Smooth muscle cell of trachea (primary cell): ENCODE measurements at places on chromosomes 6 and 20. TPM values are rescaled to one million over a fixed set of nuclear protein-coding genes. Genes with fewer than 3 reads are reported as not detected.

The SIRPG gene
- not detected in 2 replicates for total RNA-seq

The PAK5 gene
- under 0.01 TPM in 1 of 2 replicates, not detected in the other for total RNA-seq

The TPBG gene
- total RNA-seq: 69.0 and 71.4 TPM in 2 replicates

The L3MBTL1 gene
- total RNA-seq: 6.5 and 10.4 TPM in 2 replicates

The ZC3H12D gene
- total RNA-seq: 0.15 and 0.17 TPM in 2 replicates

The SLC22A3 gene
- 0.17 and 0.58 TPM in 2 replicates for total RNA-seq

The SMIM26 gene
- 52.9 and 93.4 TPM in 2 replicates for total RNA-seq

The CENPQ gene
- total RNA-seq: 3.5 and 7.1 TPM in 2 replicates

The WFDC12 gene
- not detected in 2 replicates for total RNA-seq

The UNC5CL gene
- under 0.01 and 0.15 TPM in 2 replicates for total RNA-seq

The TMEM244 gene
- not detected in 2 replicates for total RNA-seq

The TTBK1 gene
- under 0.01 TPM in 1 of 2 replicates, not detected in the other for total RNA-seq

The FHL5 gene
- not detected in 2 replicates for total RNA-seq

The C6orf118 gene
- total RNA-seq: not detected in 2 replicates

The PTCHD4 gene
- 0.15 and 3.5 TPM in 2 replicates for total RNA-seq

The MRAP2 gene
- total RNA-seq: 0.50 and 1.7 TPM in 2 replicates

The NSFL1C gene
- total RNA-seq: 19.8 and 35.3 TPM in 2 replicates

The TBXT gene
- not detected in 2 replicates for total RNA-seq

The GJA1 gene
- 120 and 124 TPM in 2 replicates for total RNA-seq

The TUBB1 gene
- total RNA-seq: not detected in 2 replicates

The SLC35F1 gene
- under 0.01 TPM in 1 of 2 replicates, not detected in the other for total RNA-seq

The CNR1 gene
- total RNA-seq: not detected in 2 replicates

The METTL24 gene
- total RNA-seq: 0.33 and 0.44 TPM in 2 replicates

The NKAIN2 gene
- total RNA-seq: not detected in 2 replicates

The LINC00237 gene
- not detected in 2 replicates for total RNA-seq

The DEFB119 gene
- not detected in 2 replicates for total RNA-seq

The CYP39A1 gene
- total RNA-seq: 1.3 and 1.7 TPM in 2 replicates

The KCNS1 gene
- 0.29 and 2.5 TPM in 2 replicates for total RNA-seq

The POU5F1 gene
- 0.33 TPM in 1 of 2 replicates, not detected in the other for total RNA-seq

The THBS2 gene
- total RNA-seq: 141 and 254 TPM in 2 replicates

The TASP1 gene
- total RNA-seq: 5.6 and 9.5 TPM in 2 replicates

The FGD2 gene
- not detected in 2 replicates for total RNA-seq

The SPDEF gene
- 0.15 TPM in 1 of 2 replicates, not detected in the other for total RNA-seq

The CHD6 gene
- total RNA-seq: 24.5 and 34.8 TPM in 2 replicates

The TFAP2D gene
- not detected in 2 replicates for total RNA-seq

The EIF2S2 gene
- total RNA-seq: 71.1 and 106 TPM in 2 replicates

The WASF1 gene
- total RNA-seq: 6.3 and 17.3 TPM in 2 replicates

The BTNL2 gene
- not detected in 2 replicates for total RNA-seq

The PLEKHG1 gene
- 4.5 and 6.3 TPM in 2 replicates for total RNA-seq

The DEFB115 gene
- total RNA-seq: not detected in 2 replicates

The IPCEF1 gene
- total RNA-seq: under 0.01 and 0.58 TPM in 2 replicates

The RNF39 gene
- total RNA-seq: under 0.01 TPM in 1 of 2 replicates, not detected in the other

The DDX39B gene
- 332 and 492 TPM in 2 replicates for total RNA-seq

The SASH1 gene
- 99.2 and 106 TPM in 2 replicates for total RNA-seq

The ZNF165 gene
- total RNA-seq: 0.29 and 0.33 TPM in 2 replicates
